Osteoblast (primary cell): ENCODE measurements at places on chromosomes 6 and 20. TPM values are rescaled to one million over a fixed set of nuclear protein-coding genes. Genes with fewer than 3 reads are reported as not detected.

DNA sequence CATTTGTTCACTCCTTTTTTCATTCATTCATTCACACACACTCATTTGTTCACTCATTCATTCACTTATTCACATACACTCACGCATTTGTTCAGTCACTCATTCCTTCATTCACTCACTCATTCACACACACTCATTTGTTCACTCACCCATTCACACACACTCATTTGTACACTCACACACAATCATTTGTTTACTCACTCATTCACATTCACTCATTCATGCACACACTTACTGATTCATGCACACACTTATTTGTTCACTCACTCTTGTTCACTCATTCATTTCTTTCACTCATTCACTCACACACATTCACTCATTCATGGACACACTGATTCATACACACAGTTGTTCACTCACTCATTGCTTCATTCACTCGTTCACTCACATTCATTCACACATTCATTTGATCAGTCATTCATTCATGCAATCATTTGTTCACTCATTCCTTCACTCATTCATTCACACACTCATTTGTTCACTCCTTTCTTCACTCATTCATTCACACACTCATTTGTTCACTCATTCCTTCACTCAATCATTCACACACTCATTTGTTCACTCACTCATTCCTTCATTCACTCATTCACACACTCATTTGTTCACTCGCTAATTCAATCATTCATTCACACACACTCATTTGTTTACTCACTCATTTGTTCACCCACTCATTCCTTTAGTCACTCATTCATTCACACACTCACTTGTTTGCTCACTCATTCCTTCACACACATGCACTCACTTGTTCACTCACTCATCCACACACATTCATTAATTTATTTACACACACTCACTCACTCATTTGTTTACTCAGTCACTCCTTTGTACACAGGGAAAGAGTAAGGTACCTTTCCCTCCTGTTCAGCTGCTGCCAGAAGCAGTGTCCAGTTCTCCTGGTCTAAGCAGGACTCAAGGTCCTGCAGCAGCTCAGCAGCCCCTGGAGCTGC, 50.7 kb upstream of the BHLHE23 start:
- H3K27ac ChIP-seq = no peak overlapping the region
- H3K4me3 ChIP-seq = no peak overlapping the region
- peaks cover 12% of the 10 kb centered on the region for H3K27me3 ChIP-seq
- H3K4me1 ChIP-seq = no peaks in the 10 kb centered on the region
- no peaks in the 10 kb centered on the region for H3K36me3 ChIP-seq

- no peak for DNase-seq
- H3K27ac ChIP-seq = no peak overlapping the region
- H3K27me3 ChIP-seq = no peaks in the 10 kb centered on the region
- H3K36me3 ChIP-seq = no peaks in the 10 kb centered on the region
- no peaks in the 10 kb centered on the region for H3K4me1 ChIP-seq
- H3K4me3 ChIP-seq = no peak overlapping the region
Observed at GRCh38 chr6:25401711-25402110, 122.5 kb downstream of the CARMIL1 start.

DNA sequence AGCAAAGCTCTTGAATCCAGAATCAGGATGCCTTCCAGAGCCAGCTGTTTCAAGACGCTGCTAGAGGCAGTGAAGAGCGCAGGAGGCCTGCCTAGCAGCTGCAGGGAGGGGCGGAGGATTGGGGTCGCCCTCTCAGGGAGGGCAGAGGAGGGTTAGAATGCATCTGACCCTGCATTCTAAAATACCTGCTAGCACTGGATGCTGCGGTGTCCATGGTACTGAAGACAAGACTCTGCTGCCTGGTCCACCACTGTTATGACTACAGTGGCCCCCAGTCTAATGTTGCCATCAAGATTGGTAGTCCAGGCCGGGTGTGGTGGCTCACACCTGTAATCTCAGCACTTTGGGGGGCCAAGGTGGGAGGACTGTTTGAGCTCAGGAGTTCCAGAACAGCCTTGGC, 193.7 kb upstream of the PROKR2 start:
- no peak overlapping the region for H3K27ac ChIP-seq
- peak; percentile 73 for DNase-seq
- H3K4me1 ChIP-seq = peaks cover 3% of the 10 kb centered on the region
- H3K36me3 ChIP-seq = no peaks in the 10 kb centered on the region

- H3K36me3 ChIP-seq = peaks cover 26% of the 10 kb centered on the region
- H3K27me3 ChIP-seq = no peaks in the 10 kb centered on the region
- H3K4me1 ChIP-seq = peaks cover 11% of the 10 kb centered on the region
Observed at GRCh38 chr6:28269492-28269891, 2.5 kb downstream of the ZSCAN26 start.

DNA sequence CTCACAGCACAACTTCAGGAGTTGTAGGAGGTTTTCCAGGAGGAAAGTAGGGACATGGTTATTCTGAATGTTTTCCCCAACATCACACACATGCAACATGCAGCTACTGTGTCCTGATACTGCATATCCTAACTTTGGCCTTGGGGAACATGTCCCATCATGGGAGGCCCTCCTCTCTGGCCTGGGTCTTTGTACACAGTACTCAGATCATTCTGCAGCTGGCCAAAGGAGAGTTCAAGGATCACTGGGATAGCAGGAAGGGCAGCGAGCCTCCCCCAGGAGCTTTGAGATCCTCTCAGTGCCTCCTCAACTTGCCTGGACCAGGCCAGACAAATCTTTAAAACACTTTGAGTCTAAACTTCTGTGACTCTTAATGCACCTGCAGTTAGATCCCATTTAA, 12.9 kb downstream of the CASS4 start:
- no peaks in the 10 kb centered on the region for H3K27me3 ChIP-seq
- H3K4me3 ChIP-seq = no peak overlapping the region
- no peak for DNase-seq
- no peaks in the 10 kb centered on the region for H3K36me3 ChIP-seq
- H3K4me1 ChIP-seq = peaks cover 44% of the 10 kb centered on the region
- H3K27ac ChIP-seq = no peak overlapping the region

DNA sequence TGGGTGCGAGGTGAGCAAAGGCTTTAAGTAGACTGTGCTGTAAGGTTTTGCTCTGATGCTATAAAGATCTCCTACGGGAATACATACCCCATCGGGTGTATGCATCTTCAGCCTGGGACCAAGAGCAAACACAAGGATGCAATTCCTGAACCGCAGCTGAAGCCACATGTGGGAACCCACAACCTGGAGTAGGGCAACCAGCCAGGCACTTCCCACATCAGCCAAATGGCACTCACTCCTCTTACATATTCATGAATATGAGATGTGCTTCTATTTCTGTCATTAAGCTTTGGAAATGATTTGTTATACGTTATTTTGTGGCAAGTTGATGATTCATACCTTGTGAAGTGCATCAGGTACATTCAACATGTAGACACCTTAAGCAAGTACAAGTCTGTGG, 619.2 kb downstream of the C6orf118 start:
- H3K36me3 ChIP-seq = no peaks in the 10 kb centered on the region
- H3K4me3 ChIP-seq = no peak overlapping the region
- H3K27me3 ChIP-seq = no peaks in the 10 kb centered on the region
- H3K4me1 ChIP-seq = no peaks in the 10 kb centered on the region

- H3K4me1 ChIP-seq = no peaks in the 10 kb centered on the region
- no peak for DNase-seq
- H3K27ac ChIP-seq = no peak overlapping the region
- H3K4me3 ChIP-seq = no peak overlapping the region
- no peaks in the 10 kb centered on the region for H3K27me3 ChIP-seq
Observed at GRCh38 chr20:20199361-20200160, 147.2 kb downstream of the CFAP61 start.

DNA sequence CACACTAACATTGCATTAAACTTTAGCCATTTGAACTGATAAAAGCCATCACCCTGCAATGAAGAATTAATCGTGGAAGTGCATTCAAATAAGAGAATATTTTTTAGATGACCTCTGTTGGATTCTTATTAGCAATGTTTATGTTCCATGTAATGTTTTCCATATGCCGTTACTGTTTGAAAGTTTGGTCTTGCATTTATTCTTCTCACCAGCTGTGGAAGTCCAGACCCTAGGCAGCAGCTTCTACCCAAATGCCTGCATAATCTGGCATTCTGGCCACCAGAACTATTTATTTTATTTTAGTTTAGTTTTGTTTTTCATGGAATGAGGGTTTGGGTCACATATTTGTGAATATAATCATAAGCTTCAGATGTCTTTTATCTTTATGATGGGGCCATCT, 140.4 kb downstream of the SAMD5 start:
- no peak overlapping the region for H3K27ac ChIP-seq
- no peaks in the 10 kb centered on the region for H3K36me3 ChIP-seq
- no peak overlapping the region for H3K4me3 ChIP-seq
- DNase-seq = no peak

Gene EPPIN
- total RNA-seq = not detected in 2 replicates
